Karpas-422 (cell line): ENCODE measurements at places on chromosomes 5 and 9. TPM values are rescaled to one million over a fixed set of nuclear protein-coding genes. Genes with fewer than 3 reads are reported as not detected.

The FAM221B gene
- not detected in 2 replicates for total RNA-seq

DNA sequence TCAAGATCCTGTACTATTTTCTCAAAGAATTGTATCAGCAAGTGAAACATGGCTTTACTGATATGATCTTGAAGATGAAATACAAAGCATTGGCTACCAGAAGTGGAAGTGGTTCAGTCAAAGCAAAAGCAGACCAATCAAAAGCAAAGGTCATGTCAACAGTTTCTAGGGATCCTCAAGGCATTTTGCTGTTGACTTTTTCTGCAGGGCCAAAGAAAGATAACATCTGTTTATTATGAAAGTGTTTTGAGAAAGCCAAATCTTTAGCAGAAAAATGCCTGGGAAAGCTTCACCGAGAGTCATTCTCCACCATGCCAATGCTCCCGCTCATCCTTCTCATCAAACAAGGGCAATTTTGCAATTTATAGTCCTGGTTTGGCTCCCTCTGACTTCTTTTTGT is 90.3 kb upstream of the ACO1 start:
- H3K27ac ChIP-seq = no peak overlapping the region
- no peak overlapping the region for H3K4me3 ChIP-seq
- no peak for DNase-seq
- H3K36me3 ChIP-seq = no peaks in the 10 kb centered on the region
- H3K27me3 ChIP-seq = no peaks in the 10 kb centered on the region

The MACIR gene
- 1.9 and 2.8 TPM in 2 replicates for total RNA-seq

The CHSY3 gene
- not detected in 2 replicates for total RNA-seq

The SPINK13 gene
- not detected in 2 replicates for total RNA-seq

The RAI14 gene
- not detected in 2 replicates for total RNA-seq

DNA sequence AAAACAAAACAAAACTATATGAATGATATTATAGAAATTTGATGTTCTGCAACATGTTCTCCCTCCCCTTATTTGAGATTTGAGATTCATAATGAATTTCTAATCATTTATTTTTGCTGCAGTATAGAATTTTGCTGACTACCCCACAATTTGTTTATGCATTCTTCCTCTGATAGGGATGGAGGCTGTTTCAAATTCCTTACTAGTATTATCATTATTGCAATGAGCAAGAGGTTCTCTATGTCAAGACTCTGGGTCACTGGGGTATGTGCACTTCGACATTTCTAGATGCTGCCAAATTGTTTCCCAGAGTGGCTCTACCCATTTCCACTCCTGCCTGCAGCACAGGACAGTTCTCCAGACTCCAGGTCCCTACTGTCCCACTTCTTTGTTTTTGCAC is 54.9 kb upstream of the DAB2IP start:
- H3K4me1 ChIP-seq = no peaks in the 10 kb centered on the region
- no peak overlapping the region for H3K4me3 ChIP-seq
- no peak for DNase-seq
- no peak overlapping the region for H3K27ac ChIP-seq
- no peaks in the 10 kb centered on the region for H3K36me3 ChIP-seq

The NMUR2 gene
- total RNA-seq = not detected in 2 replicates

DNA sequence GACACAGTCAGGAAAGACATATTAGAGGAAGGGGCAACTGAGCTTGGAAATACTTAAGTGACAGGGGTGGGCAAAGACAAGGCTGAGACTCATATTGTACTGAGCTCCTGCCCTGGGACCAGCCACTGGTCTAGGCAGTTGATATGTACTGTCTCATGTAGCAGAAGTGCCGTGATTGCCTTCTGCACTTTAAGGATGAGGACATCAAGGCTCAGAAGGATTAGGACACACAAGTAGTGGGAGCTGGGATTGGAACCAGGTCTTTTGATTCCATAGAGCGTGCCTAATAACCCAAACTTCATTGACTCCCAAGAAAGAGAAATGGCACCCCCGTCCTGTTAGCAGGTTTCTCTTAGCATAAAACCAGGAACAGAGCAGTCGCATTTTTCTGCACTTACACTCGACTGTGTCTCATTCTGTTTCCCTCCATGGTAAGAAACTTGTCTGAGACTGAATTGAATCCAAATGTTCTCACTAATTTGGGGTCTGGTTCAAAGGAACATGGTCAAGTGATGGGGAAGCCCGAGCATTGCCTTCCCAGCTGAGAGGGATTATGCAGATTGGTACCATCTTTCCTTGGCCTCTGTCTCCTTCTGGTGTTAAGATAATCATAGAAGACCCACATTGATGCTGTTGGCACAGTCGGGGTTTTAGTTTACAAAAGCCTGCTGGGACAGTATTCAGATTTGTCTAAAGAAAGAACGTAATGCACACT is 70.4 kb downstream of the ANGPTL2 start:
- DNase-seq = no peak
- no peak overlapping the region for H3K4me3 ChIP-seq
- no peak overlapping the region for H3K27ac ChIP-seq
- no peaks in the 10 kb centered on the region for H3K27me3 ChIP-seq

DNA sequence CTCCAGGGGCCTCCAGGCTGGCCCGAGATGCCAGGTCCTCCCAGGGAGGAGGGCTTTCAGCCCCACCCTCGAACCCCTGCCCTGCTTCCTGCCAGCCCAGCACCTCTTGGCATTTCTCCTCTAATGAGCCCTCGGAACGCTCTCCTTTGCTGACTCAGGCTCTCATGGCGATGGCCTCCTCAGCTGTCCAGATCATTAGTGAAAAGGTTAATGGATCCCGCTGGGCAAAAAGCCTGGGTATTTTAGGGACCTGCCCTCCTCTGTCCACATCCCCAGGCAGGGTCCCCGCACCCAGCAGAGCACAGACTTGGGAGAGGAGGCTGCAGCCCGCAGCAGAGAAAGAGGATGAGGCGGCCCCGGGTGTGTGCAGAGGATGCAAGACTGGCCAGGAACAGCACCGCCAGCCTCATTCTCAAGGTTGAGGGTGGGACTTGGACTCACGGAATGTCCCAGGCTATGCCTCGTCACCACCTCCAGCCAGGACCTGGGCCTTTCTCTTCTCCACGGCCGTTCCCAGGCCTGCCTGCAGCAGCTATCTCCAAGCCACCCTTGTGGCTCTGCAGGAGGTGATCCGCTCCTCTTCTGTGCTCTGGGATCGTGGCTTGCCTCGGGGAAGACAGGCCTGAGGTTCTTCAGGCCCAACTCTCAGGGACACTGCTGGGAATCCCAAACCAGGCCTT is 23.0 kb upstream of the ADAMTS2 start:
- no peak for DNase-seq
- H3K36me3 ChIP-seq = no peaks in the 10 kb centered on the region
- no peaks in the 10 kb centered on the region for H3K27me3 ChIP-seq
- no peaks in the 10 kb centered on the region for H3K4me1 ChIP-seq

- DNase-seq = no peak
- no peaks in the 10 kb centered on the region for H3K36me3 ChIP-seq
- H3K4me3 ChIP-seq = peak overlapping the region; percentile 19; the same call in 1 of the 2 replicates
- no peak overlapping the region for H3K27ac ChIP-seq
- peaks cover 42% of the 10 kb centered on the region for H3K4me1 ChIP-seq
Observed at GRCh38 chr5:168879331-168879730, 300.2 kb upstream of the PANK3 start.

DNA sequence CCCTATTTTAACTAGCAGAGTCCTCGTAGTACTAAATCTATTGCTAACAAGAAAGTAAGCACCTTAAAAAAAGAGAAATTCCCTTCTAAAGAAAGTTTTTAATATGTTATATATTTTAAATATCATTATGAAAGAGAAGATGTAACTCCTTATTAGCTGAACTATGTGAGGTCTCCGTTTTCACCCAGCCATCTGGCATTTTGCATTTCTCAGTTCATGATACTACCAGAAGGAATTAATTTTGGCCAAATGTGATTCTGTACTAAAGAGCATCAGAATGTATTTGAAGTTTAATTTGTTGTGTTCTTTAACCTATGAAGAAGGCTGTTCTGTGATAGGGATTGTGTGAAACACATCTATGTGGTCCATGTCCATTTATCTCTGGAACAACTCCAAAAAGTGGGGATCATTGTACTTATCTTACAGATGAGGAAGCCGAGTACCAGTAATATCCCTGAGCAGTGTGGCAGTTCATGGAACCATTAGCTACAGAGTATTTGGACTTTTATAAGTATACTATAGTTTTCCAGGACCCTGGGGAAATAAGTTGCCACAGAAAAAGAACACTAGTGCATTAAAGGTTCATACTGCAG is 29.8 kb downstream of the TNFAIP8 start:
- H3K4me1 ChIP-seq = peaks cover 55% of the 10 kb centered on the region
- no peaks in the 10 kb centered on the region for H3K27me3 ChIP-seq
- no peak overlapping the region for H3K4me3 ChIP-seq
- H3K36me3 ChIP-seq = no peaks in the 10 kb centered on the region

The TAF11L5 gene
- not detected in 2 replicates for total RNA-seq

The IFNA2 gene
- total RNA-seq = not detected in 2 replicates

The SPATA31C2 gene
- total RNA-seq = not detected in 2 replicates

DNA sequence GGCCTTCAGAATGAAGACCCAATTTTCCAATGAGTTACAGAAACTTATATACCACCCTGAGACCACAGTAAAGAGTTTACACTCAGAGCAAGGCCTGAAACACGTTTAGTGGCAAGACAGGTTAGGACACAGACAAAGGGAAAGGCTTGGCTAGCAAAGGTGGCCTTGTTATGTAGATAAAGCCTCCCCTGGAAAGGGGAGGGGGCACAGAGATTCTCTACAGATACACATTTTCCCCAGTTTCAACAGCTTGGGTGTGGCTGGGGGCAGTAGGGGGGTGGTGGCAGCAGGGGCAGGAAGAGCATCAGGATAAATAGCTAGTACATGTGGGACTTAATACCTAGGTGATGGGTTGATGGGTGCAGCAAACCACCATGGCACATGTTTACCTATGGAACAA is 51.9 kb upstream of the PPP1R2B start:
- H3K4me1 ChIP-seq = no peaks in the 10 kb centered on the region
- H3K27me3 ChIP-seq = no peaks in the 10 kb centered on the region
- no peak overlapping the region for H3K27ac ChIP-seq
- no peak overlapping the region for H3K4me3 ChIP-seq

- no peak for DNase-seq
- no peaks in the 10 kb centered on the region for H3K36me3 ChIP-seq
- no peaks in the 10 kb centered on the region for H3K4me1 ChIP-seq
- H3K27me3 ChIP-seq = no peaks in the 10 kb centered on the region
Observed at GRCh38 chr9:13520069-13520468, 240.6 kb upstream of the MPDZ start.

GRCh38 chr5:172284611-172284980 is 1.0 kb upstream of the UBTD2 start:
- peak overlapping the region; percentile 75 for H3K4me3 ChIP-seq
- H3K36me3 ChIP-seq = peaks cover under 1% of the 10 kb centered on the region; the same call in 1 of the 2 replicates
- H3K27ac ChIP-seq = no peak overlapping the region
- H3K4me1 ChIP-seq = peaks cover 29% of the 10 kb centered on the region
- H3K27me3 ChIP-seq = no peaks in the 10 kb centered on the region

The SPATA31D4 gene
- not detected in 2 replicates for total RNA-seq

The SLCO6A1 gene
- total RNA-seq = not detected in 2 replicates

DNA sequence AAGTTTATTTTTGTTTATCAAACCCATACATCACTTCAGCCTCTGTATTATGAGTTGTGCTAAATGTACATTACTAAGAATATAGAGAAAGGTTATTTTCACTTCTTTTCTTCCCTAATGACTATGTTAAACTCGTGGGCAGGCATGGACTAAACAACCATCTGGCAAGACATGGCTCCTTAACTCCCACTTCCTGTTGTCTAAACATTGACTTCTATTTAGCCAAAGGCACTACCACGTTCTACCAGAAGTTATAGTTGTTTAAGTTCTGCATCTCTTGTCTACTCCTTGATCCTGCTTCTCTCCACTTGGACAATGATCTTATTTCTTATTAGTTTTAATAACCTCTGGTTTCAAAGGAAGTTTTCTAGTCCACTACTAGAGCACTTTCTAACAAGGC is 136.1 kb downstream of the MACIR start:
- no peaks in the 10 kb centered on the region for H3K36me3 ChIP-seq
- DNase-seq = no peak
- H3K27ac ChIP-seq = no peak overlapping the region
- H3K4me3 ChIP-seq = no peak overlapping the region
- no peaks in the 10 kb centered on the region for H3K27me3 ChIP-seq

The HOMER1 gene
- total RNA-seq = 0.43 and 1.1 TPM in 2 replicates

- peak overlapping the region; percentile 93 for H3K4me3 ChIP-seq
- H3K36me3 ChIP-seq = peaks cover 15% of the 10 kb centered on the region; the same call in 1 of the 2 replicates
- DNase-seq = no peak
Observed at GRCh38 chr5:95554331-95554646, 488 bp downstream of the SKIC3 start.

The PCDHB2 gene
- total RNA-seq = not detected in 2 replicates

DNA sequence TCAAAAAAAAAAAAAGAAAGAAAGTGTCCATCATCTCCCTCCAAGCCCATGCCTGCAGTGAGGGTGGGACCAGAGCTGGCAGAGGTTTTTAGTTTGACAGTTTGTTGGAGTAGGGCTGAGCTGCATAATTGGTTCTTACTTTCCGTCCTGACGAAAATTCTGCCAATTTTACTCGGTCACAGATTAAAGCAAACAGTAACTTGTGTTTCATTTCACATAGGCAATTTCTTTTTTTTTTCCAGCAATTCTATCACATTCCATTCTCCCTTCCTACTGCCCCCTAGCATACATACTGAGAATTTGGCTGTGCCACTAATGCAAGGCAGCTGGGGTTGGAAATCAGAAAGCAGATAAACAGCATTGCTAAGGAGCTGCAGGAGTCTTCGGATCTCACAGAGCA is 132.4 kb downstream of the FRMD3 start:
- H3K27me3 ChIP-seq = no peaks in the 10 kb centered on the region
- H3K4me3 ChIP-seq = no peak overlapping the region
- H3K36me3 ChIP-seq = no peaks in the 10 kb centered on the region
- DNase-seq = no peak
- no peaks in the 10 kb centered on the region for H3K4me1 ChIP-seq

The PLGRKT gene
- 18.7 and 53.1 TPM in 2 replicates for total RNA-seq

DNA sequence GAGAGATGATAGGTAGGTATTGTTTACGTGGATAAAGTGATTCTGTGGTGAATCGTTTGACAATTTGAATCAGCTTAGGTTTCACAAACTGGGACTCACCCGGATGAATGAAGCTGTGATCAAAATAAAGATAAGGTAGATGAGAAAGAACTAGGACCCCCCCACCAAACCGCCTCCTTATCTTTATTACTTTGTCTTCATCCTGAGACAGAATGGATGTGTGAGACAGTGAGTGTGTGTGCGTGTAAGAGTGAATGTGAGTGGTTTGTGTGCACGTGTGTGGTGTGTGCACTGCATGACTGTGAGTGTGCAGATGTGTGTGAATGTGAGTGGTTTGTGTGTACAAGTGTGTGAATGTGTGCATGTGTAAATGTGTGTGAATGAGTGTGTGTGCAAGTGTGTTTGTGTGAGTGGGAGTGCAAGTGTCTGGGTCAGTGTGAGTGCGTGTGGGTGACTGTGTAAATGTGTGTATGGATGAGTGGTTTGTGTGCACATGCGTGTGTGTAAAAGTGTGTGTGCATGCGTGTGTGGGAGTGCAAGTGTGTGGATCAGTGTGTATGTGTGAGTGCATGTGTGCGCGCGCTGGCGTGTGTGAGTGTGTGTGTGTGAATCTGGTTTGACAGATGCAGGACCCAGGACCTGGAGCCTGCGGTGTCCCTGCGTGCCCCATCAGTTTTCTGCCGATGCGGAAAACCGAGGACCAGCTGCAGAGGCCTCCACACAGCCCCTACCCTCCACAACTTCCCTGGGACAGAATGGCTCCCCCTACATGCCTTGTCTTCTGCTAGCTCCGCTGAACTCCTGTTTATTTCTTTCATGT is 11.4 kb upstream of the ENG start:
- H3K36me3 ChIP-seq = no peaks in the 10 kb centered on the region
- DNase-seq = no peak
- no peak overlapping the region for H3K4me3 ChIP-seq
- no peaks in the 10 kb centered on the region for H3K27me3 ChIP-seq
- H3K27ac ChIP-seq = no peak overlapping the region

The SMIM33 gene
- total RNA-seq = not detected in 2 replicates

The SELENOP gene
- total RNA-seq = not detected in 2 replicates

The DDX46 gene
- 23.0 and 33.1 TPM in 2 replicates for total RNA-seq
